Activated CD4-positive, alpha-beta T cell treated with anti-CD3 and anti-CD28 coated beads, Interleukin-2, amount 50 U/mL, for 48 hours (primary cell): ENCODE measurements at places on chromosomes 7 and 10.

DNA sequence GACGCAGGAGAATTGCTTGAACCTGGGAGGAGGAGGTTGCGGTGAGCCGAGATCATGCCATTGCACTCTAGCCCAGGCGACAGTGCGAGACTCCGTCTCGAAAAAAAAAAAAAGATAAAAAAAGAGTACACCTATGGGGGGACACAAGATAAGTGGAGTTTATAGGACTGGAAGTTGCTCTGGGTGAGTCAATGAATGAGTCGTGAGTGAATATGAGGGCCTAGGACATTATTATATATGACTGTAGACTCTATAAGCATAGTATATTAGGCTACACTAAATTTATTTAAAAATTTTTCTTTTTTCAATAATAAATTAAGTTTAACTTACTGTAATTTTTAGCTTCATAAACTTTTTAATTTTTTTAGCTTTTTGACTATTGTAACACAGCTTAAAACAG, 19.4 kb upstream of the SGCE start:
- no peak for DNase-seq

GRCh38 chr7:92988051-92988450, 129.7 kb downstream of the SAMD9 start:
- DNase-seq: no peak

DNA sequence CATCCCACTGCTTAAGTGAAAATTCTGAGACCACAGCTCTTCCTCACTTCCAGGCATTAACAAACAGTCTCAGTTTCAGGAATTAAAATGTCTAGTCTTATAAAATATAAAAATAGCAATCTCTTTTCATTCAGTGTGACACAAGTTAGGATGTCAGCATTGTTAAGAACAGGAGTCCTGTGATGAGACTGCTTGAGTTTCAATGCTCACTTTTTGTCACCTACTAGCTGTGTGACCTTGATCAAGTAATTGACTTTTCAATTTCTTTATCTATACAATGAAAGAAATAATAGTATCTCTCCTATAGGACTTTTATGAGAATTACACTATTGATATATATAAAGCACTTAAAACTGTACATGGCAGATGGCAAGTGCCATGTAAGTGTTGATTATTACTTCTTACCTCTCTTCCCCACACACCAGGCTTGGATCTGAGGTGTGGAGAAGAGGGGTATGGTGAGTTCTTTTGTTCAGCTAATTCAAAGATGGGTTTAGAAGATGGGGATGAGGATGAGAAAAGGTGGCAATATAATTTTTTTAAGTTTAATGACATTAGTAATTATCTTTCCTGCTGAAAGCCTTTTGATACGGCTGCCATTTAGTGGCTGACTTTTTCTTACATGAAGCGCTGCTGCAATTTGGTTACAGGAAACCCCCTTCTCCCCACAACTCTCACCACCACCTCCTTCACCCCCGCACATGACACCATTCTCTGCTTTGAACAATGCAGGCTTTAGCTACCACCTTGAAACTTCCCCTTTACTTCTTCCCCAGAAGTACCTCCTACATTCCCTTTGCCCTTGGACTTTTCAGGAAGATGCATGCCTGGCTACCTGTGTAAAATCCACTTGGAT, 20.8 kb upstream of the HYAL4 start:
- peak; percentile 64 for DNase-seq

GRCh38 chr10:94220717-94221116, 142.0 kb downstream of the NOC3L start:
- no peak for DNase-seq

DNA sequence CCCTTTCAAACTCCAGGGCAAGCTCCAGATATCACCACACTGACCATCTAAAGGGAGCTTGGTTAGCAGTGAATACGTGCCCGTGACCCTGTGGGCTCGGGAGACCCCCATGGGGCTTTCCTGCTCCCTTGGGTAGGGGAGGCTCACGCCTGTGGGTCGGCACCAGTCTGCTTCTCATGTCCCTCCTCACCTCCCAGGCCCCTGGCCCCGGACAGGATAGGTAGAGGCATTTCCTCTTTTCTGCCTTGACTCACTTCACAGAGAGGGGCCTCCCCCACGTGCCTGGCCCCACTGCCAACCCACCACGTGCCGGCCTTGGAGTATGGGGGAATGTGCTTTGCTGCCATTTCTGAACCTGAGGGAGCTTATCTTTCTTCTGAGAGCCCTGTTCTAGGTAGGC, 131.3 kb upstream of the FAM20C start:
- no peak for DNase-seq

GRCh38 chr7:46191776-46192175, 270.7 kb upstream of the IGFBP3 start:
- no peak for DNase-seq

DNA sequence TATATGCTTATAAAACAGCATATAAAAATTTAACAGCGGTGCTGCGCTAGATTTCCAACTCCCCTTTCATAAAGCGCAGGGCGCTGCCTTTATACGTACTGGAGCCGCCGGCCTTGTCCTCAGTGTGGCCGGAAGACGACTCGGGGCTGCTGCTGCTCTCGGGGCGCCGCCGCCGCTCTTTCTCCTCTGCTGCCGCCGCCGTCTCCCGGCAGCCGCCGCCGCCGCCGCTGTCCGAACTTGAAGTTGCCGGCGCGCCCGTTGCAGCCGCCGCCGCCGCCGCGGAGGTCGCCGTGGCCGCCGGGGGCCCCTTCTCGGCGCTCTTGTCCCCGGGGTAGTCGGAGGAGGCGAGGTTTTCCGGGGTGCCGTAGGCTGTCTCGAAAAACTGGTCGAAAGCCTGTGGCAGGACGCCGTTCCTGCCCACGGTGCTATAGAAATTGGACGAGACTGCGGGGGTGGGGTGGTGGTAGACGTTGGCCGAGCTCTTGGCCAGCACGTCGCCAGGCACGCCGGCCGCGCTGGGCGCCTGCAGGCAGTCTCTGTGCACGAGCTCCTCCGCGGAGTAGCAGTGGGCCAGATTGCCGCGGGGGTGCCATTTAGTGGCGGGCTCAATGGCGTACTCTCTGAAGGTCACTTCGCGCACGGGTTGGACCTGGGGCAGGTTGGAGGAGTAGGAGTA, 557 bp downstream of the HOXA11 start:
- DNase-seq: peak; percentile 37

DNA sequence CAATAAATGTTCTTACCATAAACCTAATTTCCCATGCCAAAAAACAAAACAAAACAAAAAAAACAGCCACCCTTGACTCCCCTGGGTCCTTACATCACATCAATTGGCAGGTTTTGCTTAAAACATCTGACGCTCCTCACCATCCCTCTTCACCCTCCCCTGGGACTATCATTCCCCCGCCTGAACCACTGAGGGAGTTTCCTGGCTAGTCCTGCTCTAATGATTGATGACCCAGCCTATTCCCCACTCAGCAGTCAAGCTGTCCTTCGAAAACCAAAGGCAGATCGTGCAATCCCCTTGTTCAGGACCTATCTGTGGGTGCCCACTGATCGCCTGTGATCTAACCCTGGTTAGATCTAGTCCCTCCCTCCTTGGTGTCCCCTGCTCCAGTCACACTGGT, 11.2 kb upstream of the FRMPD2 start:
- no peak for DNase-seq

- no peak for DNase-seq
Measured at GRCh38 chr10:6711408-6711841, 131.3 kb upstream of the PRKCQ start.

GRCh38 chr10:121088524-121088923, 237.4 kb downstream of the WDR11 start:
- no peak for DNase-seq

GRCh38 chr7:115441033-115441432, 519.1 kb downstream of the MDFIC start:
- DNase-seq: no peak

GRCh38 chr7:76254781-76255180, 47.7 kb upstream of the HSPB1 start:
- DNase-seq: no peak

DNA sequence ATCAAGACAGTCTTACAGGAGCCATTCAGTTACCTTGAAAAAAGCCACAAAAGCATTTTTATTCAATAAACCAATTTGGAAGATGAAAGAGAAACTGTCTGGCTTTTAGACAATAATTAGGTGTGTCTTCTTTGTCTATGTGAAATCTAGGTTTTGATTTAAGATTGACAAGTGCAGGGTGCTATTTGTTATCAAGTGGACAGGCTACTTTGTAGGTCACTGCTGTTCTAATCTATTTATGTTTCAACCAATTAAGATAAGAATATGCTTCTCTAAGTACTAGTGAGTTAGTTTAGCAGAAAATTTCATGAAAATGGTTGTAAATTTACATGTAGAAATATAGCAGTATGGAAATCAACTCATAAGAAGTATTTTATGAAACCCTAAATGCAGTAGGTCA, 177.5 kb downstream of the CACNA2D1 start:
- DNase-seq: no peak

- DNase-seq: no peak
Measured at GRCh38 chr7:1897076-1897860, 227.2 kb downstream of the ELFN1 start.

DNA sequence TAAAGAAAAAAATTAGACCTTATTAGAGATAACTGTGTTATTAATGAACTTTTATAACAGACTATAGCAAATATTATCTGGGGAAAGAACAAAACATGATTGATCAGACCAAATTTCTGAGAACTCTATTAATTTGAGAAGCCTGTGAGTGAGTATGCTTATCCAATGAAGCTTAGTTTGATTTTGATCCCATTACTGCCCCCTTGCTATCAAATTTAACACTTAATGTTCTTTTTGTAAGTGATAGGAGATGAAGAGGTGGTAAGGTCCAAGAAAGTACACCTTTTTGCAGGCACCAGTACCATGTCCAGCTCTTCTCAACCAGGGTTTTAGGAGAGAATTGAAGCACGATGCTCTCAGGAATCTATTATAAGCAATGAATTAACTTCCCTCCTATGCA, 49.9 kb downstream of the ZNF365 start:
- DNase-seq: no peak

DNA sequence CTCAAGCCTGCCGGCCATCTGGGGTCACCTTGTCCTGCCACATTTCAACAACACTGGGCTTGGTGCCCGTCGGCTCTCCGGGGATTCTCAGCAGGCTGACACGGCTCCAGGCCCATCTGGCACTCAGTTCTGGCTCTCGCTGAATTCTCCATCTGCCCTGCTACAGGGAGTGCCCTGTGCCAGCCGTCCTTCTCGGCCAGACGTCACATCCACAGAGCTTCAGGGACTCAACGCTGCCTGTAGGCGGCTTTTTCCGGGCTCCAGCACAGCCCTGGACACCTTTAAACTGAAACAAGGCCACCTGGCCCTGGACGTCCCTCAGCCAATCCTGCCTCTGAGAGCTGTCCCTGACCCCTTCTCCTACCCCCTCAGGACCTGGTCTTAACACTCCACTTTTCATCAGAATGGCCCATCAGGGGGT, 43.0 kb downstream of the TMEM130 start:
- no peak for DNase-seq

- no peak for DNase-seq
Measured at GRCh38 chr7:135697276-135698049, 30.5 kb downstream of the SLC13A4 start.

GRCh38 chr7:23020742-23021401, 6.9 kb upstream of the HYCC1 start:
- peak; percentile 26 for DNase-seq
